Keratinocyte (primary cell): ENCODE measurements at places on chromosomes 2 and 18. TPM values are rescaled to one million over a fixed set of nuclear protein-coding genes. Genes with fewer than 3 reads are reported as not detected.

PSMA8 gene
- not detected in 3 replicates for polyA plus RNA-seq

FAM210A gene
- 25.3 to 33.0 TPM (median 31.7 TPM) in 3 replicates for polyA plus RNA-seq

ALK gene
- not detected in 3 replicates for polyA plus RNA-seq

TCF23 gene
- not detected in 3 replicates for polyA plus RNA-seq

DNA sequence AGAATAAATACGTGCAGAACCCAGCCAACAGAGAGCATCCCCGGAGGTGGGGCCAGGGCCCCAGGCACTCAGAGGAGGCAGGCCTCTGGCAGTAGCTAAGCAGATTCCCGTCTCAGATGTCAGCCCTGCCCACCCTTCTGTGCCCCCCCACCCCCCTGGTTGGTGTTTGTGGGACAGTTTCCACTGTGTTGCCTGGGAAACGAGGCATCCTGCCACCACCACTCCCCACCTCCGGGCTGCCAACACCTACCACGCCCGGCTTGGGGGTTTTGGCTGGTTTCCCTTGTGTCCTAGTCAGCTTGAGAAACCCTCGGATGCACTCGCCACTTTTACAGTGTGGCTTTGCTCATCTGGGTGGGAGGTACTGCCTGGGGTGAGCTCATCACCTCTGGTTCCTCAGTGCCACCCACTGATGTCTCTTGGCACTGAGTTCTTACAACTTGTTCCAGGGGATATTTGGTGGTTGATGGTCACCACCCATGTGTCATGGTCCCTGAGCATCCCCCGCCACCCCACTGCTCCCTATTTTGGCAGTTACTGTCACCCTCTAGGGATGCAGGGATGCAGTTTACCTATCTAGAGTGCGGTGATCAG, 72.4 kb upstream of the YWHAQ start:
- peaks cover 33% of the 10 kb centered on the region for H3K4me1 ChIP-seq
- peak; percentile 57 for DNase-seq
- H3K27me3 ChIP-seq = no peaks in the 10 kb centered on the region

- H3K27ac ChIP-seq = no peak overlapping the region
- H3K4me1 ChIP-seq = no peaks in the 10 kb centered on the region
- H3K4me3 ChIP-seq = no peak overlapping the region
- DNase-seq = no peak
- no peaks in the 10 kb centered on the region for H3K36me3 ChIP-seq
These were observed 1318.5 kb upstream of the CELF4 start for GRCh38 chr18:38884050-38884449.

DNA sequence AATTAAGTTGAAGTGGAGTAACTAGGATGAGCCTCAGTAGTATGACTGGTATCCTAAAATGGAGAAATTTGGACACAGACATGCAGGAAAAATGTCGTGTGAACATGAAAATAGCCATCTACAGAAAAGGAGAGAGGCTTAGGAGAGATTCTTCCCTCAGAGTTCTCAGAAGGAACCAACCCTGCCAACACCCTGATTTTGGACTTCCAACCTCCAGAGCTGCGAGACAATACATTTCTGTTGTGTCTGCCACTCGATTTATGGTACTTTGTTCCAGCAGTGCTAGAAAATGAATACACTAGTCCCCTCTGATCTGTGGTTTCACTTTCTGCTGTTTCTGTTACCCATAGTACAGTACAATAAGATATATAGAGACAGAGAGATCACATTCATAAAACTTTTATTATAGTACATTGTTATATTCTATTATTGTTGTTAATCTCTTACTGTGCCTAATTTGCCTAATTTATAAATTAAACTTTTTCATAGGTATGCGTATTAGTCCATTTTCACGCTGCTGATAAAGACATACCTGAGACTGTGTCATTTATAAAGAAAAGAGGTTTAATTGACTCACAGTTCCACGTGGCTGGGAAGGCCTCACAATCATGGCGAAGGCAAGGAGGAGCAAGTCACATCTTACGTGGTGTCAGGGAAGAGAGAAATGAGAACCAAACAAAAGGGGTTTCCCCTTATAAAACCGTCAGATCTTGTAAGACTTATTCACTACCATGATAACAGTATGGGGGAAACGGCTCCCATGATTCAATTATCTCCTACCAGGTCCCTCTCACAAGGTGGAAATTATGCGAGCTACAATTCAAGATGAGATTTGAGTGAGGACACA, 41.3 kb downstream of the PLEKHA3 start:
- H3K27ac ChIP-seq = no peak overlapping the region
- no peaks in the 10 kb centered on the region for H3K4me1 ChIP-seq

GRCh38 chr2:3285901-3286645, 91.5 kb downstream of the EIPR1 start:
- H3K4me1 ChIP-seq = no peaks in the 10 kb centered on the region
- no peak for DNase-seq
- H3K4me3 ChIP-seq = no peak overlapping the region
- no peaks in the 10 kb centered on the region for H3K27me3 ChIP-seq

DNA sequence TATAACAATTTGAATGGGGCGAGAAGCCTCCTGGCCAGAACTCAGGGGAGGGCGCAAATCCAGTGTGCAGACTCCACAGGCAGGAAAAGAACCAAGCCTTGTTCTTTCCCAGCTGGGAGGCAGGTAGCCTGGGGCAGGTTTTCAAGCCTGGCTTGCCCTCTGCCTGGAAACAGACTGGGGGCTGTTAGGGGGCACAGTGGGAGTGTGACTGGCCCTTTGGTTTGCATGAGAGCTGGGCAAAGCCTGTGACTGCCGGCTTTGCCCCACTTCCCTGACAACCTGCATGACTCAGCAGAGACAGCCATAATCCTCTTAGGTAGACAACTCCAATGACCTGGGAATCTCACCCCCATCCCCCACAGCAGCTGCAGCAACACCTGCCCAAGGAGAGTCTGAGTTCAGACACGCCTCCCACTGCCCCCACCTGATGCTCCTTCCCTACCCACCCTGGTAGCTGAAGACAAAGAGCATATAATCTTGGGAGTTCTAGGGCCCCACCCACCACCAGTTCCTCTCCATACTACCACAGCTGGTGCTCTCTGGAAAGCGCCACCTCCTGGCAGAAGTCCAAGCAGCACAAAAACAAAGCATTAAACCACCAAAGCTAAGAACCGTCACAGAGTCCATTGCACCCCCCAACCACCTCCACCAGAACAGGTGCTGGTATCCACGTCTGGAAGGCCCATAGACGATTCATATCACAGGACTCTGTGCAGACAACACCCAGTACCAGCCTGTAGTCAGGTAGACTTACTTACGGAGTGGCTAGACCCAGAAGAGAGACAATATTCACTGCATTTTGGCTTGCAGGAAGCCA, 402.5 kb downstream of the STK39 start:
- no peaks in the 10 kb centered on the region for H3K4me1 ChIP-seq
- no peaks in the 10 kb centered on the region for H3K36me3 ChIP-seq
- no peak overlapping the region for H3K4me3 ChIP-seq
- no peaks in the 10 kb centered on the region for H3K27me3 ChIP-seq

GRCh38 chr18:78992041-78993011, 12.7 kb downstream of the SALL3 start:
- H3K4me3 ChIP-seq = no peak overlapping the region
- H3K36me3 ChIP-seq = no peaks in the 10 kb centered on the region
- H3K27me3 ChIP-seq = no peaks in the 10 kb centered on the region
- DNase-seq = no peak
- H3K4me1 ChIP-seq = no peaks in the 10 kb centered on the region

- H3K4me3 ChIP-seq = no peak overlapping the region
- H3K4me1 ChIP-seq = no peaks in the 10 kb centered on the region
- no peaks in the 10 kb centered on the region for H3K27me3 ChIP-seq
These were observed 117.1 kb upstream of the KLHL14 start for GRCh38 chr18:32889615-32890593.
